ENCODE measurements at places on chromosomes 2 and 18.

DNA sequence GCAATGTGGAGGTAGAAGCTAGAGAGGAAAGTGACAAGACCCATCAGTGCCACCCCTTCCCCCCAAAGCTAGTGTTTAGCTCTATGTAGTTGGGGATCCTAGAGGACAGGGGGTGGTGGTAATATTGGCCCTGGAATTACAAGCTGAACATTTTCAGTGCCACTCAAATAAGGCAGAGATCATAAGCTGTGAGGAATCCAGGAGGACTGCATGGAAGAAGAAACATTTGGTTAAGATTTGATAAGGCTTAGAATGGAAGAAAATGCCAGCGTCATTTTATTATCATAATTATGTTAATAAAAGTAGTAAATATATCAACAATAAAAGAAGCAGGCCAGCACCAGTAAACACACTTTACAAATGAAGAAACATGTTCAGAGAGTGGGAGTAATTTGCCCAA, 33.7 kb downstream of the KCNK3 start:
- DNase-seq: no peak

GRCh38 chr2:75516378-75517360, 44.1 kb downstream of the EVA1A start:
- DNase-seq: no peak

DNA sequence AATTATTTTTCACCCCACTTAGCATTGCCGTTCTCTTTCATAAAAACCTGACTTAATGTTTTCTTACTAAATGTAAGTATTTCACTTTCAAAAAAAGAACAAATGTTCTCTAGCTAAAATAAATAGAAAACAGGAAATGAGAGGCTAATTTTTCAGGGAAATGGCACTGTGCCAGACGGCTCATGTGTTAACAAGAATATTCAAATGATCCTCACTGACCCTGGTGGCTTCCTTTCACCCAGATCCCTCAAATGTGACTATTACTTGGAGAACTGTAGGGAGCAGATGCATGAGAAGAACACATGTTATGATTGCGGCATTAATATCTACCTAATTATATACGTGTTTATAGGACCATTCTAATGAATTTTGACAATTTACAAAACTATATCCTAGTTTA, 827.7 kb downstream of the SOCS6 start:
- DNase-seq: no peak

- DNase-seq: no peak
Measured at GRCh38 chr18:79405019-79405780, 9.5 kb downstream of the NFATC1 start.

DNA sequence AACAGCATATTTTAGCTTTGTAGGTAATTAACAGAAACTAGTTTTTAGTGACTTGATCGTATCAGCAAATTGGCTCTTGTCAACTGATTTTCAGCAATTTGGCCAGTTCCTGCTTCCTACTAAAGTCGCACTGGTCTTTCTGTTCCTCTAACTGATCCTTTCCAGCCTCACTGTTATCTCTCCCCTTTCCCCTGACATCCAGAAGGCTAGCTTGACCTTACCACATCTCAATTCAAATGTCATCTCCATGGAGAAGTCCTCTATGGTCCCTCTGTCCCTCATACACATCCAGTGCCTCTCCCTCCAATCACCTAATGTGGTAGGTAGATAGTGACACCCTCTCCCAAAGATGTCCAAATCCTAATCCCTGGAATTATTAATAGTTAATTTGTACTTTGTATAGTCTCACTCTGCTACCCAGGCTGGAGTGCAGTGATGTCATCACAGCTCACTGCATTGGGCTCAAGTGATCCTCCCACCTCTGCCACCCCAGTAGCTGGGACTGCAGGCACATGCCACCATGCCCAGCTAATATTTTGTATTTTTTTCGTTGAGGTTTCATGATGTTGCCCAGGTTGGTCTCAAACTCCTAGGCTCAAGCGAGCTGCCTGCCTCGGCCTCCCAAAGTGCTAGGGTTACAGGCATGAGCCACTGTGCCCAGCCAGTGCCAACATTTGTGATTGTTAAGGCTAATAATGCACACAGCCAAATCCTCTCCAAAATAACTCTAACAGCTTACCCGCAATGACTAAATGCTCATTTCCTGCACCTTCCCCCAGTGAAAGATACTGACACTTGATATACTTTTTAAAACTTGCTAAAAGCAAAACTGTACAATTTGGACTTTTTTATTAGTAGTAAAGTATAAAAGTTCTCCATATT, 16.9 kb downstream of the PSTPIP2 start:
- no peak for DNase-seq

DNA sequence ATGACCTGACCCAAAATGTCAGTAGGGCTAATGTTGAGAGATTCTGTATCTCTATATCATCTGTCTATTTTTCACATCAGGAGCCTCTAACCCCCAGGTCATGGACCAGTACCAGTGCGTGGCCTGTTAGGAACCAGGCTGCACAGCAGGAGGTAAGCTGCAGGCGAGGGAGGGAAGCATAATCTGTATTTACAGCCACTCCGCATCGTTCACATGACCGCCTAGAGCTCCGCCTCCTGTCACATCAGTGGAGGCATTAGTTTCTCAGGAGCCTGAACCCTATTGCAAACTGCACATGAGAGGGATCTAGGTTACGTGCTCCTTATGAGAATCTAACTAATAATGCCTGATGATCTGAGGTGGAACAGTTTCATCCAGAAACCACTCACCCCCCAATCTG, 180.6 kb downstream of the RDH14 start:
- no peak for DNase-seq

DNA sequence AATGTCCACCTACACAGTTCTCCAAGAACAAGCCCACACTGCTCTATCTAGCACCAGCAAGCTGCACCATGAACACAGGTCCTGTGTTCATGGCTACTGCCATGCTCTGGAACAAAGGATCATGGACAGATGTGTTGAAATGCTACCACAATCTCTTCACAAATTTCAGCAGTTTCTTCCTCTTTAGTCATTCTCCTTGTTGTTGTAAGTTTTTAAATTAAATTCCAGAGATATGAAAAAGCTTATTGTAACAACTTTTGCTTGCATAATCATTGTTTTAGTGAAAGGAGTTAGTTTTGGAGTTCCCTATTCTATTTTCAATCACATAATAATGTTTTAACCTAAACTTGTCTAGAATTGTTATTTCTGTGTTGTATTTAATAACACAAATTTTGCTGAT, 17.2 kb upstream of the NAPG start:
- no peak for DNase-seq
